ENCODE measurements at places on chromosomes 2 and 18.

- no peak for DNase-seq
Measured at GRCh38 chr2:144180131-144180530, 339.8 kb downstream of the ZEB2 start.

DNA sequence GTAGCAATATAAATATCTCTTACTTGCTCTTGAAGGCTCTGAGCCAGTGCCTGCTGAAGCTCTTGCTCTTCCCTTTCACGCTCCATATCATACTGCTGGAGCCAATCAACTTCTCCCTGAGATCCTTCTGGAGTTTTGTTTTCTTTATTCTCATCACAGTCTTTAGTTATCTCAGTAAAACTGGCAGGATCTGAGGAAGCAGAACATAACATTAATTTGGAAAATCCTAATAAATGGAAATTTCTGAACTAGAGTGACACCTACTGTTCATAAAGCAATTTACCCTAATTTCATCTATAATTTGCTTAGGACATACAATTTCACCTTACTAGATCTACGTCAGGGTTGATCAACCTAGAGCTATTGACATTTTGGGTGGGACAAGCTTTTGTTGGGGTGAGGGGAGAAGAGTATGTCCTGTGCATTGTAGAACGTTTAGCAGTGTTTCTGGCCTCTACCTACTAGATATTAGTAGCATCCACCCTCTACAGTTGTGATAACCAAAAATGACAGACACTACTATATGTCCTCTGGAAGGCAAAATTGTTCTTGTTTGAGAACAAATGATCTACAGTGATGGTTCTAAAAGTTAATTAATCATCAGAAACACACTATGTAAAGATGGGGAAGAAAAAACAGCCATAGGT is 47.2 kb downstream of the VIL1 start:
- DNase-seq = peak; percentile 21

DNA sequence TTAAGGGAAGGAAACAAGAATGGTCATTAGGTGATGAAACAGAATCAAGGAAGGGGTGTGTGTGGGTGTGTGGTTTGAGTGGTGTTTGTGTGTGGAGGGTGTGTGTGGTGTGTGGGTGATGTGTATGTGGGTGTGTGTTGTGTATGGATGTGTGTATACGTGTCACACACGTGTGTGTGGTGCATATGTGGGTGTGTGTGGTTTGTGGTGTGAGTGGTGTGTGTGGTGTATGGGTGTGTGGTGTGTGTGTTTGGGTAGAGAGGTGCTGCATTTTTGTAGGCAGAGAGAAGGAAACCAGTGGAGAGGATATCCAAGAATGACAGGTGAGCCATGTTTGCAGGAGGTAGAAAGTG is 1.1 kb upstream of the CEP192 start:
- DNase-seq = no peak

DNA sequence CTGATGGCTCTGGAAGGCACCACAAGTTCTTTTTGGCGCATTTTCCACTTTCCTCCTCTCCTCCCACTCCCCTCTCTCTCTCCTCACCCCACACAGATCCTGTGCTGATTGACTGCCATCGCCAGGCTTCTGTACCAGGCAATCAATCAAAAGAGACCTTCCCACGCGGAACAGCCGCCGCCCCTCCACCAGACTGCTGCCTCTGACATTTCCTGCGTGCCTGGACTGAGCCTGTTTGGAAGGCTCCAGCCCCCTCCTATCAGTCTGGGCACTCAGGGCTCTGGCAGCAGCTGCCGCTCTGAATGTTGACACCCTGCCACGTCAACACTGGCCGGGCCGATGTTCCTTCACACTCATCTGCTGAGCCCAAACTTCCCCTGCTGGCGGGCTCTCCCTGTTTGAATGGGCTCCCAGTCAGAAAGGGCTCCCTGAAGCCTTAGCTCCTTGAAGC is 467.7 kb downstream of the EPHA4 start:
- DNase-seq = no peak

DNA sequence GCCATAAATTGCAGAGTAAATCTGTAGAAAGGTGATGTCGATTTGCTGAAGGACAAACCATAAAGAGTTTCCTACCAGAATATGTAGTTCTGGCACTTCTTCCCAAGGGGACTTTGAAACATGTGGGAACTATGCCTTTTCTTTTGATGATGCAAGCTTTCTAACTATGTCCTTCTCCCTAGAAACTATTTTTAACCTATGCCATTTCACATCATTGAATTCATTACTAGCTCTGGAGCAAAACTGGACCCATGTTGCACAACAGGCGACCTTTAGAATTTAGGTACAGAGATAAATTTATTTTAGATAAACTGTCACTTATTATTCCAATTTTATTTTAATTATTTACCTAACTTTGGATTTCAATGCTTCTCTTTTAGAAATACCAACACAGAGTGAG is 186.5 kb downstream of the CCDC102B start:
- no peak for DNase-seq

DNA sequence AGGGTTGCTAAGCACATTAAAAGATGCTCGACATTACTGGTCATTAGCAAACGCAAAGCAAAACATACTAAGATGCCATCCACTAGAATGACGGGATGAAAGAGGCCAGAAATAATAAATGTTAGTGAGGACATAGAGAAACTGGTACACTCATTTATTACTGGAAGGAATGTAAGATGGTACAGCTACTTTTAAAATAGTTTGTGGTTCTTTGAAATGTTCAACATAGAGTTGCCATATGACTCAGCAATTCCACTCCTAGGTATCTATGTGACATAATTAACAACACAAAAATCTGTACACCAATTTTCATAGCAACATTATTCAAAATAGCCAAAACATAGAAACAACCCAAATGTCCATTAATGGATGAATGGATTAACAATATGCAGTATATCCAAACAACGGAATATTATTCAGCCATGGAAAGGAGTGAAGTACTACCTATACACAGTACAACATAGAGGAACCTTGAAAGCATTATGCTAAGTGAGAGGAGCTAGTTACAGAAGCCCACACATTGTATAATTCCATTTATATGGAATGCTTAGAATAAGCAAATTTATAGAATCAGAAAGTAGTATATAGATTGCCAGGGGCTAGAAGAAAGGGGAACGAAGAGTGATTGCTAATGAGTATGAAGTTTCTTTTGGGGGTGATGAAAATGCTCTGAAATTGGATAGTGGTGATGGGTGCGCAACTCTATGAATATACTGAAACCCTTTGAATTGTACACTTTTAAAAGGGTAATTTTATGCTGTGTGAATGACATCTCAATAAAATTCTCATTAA is 61.9 kb upstream of the IL1R1 start:
- DNase-seq = peak; percentile 5

DNA sequence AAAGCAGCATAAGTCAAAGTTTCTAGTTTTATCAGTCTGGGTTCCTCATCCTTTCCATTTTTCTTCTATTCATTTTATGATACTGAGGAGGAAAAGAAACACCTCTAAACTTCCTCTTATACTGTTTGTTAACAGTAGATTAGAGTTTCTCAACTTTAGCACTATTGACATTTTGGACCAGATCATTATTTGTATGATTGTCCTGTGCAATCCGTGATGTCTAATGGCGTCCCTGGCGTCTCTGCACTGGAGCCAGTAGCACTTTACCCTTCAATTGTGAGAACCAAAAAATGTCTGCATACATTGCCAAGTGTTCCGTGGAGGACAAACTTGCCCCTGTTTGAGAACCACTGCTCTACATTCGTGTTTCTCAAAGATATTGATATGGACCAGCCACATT is 25.2 kb downstream of the PTPN4 start:
- no peak for DNase-seq

GRCh38 chr2:20177556-20178248 is 47.2 kb downstream of the SDC1 start:
- no peak for DNase-seq

DNA sequence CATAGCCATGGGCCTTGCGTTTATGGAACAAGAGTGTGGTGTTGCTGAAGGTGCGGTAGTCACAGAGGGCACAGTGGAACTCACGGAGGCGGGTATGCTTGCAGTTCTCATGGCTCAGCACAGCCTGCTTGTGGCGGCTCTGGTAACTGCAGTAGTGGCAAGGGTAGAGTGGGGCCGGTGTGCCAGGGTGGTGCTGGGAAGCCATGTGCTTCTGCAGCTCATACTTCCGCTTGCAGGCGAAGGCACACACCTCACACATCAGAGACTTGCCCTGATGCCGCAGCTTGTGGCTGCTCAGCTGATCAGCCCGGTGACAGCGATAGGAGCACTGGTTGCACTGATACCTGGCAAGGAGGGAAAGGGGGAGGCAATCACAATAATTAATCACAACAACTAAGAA is 14.7 kb downstream of the ZNF142 start:
- no peak for DNase-seq
